Epithelial cell of proximal tubule (primary cell): ENCODE measurements at places on chromosomes 11 and 22. TPM values are rescaled to one million over a fixed set of nuclear protein-coding genes. Genes with fewer than 3 reads are reported as not detected.

- DNase-seq: no peak
These were observed 63.2 kb downstream of the ALX4 start for GRCh38 chr11:44246726-44247125.

- no peak for DNase-seq
These were observed 60.2 kb upstream of the HMGXB4 start for GRCh38 chr22:35197071-35197470.

GRCh38 chr11:59358595-59358994 lies at the start of gene OR5AN1:
OR5AN1 (plus strand) TSS chr11:59358895; CDS start chr11:59364459, 5,564 bp downstream.
- no peak for DNase-seq

DNA sequence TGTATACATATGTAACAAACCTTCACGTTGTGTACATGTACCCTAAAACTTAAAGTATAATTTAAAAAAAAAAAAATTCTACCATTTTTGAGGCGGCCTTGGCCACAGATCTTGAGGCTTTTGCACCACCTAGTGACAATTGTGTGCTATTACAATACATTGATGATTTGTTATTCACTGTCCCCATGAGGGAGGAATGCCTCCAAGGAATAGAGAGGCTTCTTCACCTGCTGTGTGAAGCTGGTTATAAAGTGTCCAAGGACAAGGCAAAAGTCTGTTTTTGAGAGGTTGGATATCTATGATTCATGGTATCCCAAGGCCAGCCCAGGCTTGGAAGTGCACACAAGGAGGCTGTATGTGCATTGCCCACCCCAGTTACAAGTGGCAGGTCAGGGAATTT lies 30.7 kb downstream of the SLC22A25 start:
- DNase-seq: no peak

GRCh38 chr22:37331856-37332536 lies 49.7 kb downstream of the CYTH4 start:
- no peak for DNase-seq

DNA sequence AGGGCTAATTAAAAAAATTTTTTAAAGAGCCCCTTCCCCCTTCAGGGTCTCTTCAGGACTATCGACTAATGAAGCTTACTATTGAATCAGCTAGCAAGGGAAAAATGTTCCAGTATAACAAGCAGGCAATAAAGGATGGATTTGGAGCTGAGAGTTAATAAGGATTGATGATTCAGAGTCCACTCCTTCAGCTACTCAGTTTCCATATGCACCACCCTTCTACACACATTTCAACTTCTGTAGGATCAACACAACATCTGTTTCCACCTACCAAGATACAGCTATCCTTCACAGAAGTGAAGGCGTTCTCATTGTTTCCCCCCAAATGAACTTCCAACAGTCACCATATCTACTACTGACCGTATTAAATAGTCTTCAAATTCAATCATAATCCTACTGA lies 6.6 kb upstream of the ALKBH3 start:
- DNase-seq: no peak

DNA sequence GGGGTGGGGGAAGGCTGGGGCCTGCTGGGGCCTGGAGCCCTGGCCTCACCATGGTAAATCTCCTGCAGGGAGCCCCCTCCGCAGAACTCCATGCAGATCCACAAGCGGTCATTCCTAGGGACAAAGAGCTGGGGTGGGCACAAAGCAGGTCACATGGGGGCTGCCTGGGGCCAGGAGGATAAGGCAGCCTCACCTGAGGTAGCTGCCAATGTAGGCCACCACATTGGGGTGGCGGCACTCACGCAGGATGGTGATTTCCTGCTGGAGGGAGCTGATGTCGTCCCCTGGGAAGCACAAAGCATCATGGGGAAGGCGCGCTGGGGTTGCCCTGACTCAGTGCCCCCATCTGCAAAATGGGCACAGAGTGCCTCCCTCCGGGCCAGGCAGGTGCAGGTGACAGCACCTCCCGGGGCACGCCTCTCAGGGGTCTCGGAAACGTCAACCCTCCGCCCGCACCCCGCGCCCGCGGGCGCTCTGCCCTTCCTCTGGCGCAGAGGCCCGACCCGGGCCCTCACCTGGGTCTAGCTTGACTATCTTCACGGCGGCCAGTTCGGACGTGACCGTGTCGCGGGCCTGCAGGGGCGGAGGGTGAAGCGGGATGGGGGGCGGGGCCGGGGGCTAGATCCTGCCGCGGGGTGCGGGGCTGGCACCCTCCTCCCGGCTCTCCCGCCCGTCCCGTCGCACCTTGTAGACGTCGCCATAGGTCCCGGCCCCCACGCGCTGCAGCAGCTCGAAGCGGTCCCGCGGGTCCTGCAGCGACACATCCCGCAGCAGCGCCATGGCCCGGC lies 450 bp downstream of the MAP4K2 start:
- no peak for DNase-seq

DNA sequence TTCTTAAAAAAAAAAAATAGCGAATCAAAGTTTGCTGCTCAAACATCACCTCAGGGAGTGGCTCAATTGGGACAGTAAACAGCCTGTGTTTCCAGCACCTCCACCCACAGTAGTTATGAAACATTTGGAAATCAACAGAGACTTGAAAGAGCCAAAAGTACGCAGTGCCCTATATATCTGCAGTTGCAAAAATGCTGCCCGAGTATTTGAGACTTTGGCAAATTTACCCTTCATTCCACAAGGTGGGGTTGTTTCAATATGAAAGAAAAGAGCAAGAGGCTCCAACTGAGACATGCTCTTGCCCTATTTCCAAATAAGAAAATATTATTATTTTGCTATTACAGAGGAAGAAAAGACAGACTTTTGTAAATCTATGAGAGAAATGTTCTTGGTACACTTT lies 851.1 kb upstream of the RAG2 start:
- no peak for DNase-seq

DNA sequence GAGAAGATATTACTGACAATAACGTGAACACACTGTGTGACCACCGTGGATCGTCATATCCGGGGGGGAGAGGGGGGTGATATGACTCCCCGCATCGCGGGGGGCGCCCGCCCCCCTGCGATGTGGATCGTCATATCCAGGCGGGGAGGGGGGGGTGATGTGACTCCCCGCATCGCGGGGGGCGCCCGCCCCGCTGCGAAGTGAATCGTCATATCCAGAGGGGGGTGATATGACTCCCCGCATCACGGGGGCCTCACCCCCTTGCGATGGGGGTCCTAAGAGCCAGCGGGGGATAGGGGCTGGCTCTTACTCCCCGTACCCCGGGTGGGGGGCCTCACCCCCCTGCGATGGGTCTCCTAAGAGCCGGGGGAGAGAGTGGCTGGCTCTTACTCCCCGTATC lies 19.9 kb downstream of the UNC93B1 start:
- no peak for DNase-seq

- DNase-seq: no peak
These were observed 42.7 kb upstream of the FAM181B start for GRCh38 chr11:82776377-82776776.

- no peak for DNase-seq
These were observed 28.1 kb upstream of the ACAT1 start for GRCh38 chr11:108093128-108093904.

GRCh38 chr22:29580200-29580810 lies 608 bp downstream of the NIPSNAP1 start:
- no peak for DNase-seq

GRCh38 chr11:57622263-57622662 lies 24.8 kb downstream of the SERPING1 start:
- no peak for DNase-seq

- no peak for DNase-seq
These were observed 26.8 kb downstream of the MYH9 start for GRCh38 chr22:36360871-36361383.

OR6T1 gene
- not detected in 2 replicates for total RNA-seq

SERGEF gene
- 22.4 and 30.6 TPM in 2 replicates for total RNA-seq

IL10RA gene
- total RNA-seq: 0.46 and 0.87 TPM in 2 replicates

PRG2 gene
- not detected in 2 replicates for total RNA-seq

FXYD6 gene
- 23.9 and 71.2 TPM in 2 replicates for total RNA-seq

MYOD1 gene
- not detected in 2 replicates for total RNA-seq
